H4 (cell line): ENCODE measurements at places on chromosomes 2 and 18.
A peak's percentile ranks its signal among the peaks of the same experiment; 100 is the strongest.

DNA sequence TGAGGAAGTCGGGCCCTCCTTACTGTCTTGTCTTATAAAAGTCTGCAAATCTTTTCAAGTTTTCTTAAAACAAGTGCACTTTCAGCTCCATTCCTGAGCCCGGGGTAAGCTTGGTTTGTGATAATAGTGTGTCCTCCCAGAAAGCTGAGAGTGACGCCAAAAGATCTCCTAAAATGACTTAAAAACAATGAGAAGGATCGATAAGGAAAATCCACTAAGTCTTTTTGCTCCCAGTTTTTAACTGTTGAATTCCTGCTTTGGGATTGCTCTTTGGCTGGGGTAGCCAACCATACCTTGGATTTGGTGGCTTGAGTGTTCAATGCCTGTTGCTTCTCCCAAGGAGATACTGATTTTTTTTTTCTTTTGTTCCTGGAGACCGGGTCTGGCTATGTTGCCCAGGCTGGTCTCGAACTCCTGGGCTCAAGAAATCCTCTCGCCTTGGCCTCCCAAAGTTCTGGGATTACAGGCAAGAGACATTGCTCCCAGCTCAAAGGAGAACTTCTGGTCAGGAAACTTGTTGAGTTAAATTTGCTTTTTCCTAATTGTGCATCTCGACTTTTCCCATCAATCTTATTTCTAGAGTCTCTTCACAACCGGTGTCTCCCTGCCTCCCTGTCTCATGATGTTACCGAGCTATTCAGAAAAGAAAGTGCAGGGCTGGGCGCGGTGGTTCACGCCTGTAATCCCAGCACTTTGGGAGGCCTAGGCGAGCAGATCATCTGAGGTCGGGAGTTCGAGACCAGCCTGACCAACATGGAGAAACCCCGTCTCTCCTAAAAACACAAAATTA, 3.0 kb downstream of the TGIF1 start:
- no peak for DNase-seq

GRCh38 chr2:64804651-64805050, 150.9 kb upstream of the SERTAD2 start:
- DNase-seq = peak; percentile 48

- DNase-seq = peak; percentile 90
These were observed 186.6 kb downstream of the NRP2 start for GRCh38 chr2:205868773-205869333.

- peak; percentile 83 for DNase-seq
These were observed 76.7 kb downstream of the MERTK start for GRCh38 chr2:111975053-111975552.

GRCh38 chr2:41830600-41830999, 217.2 kb upstream of the PKDCC start:
- no peak for DNase-seq

- no peak for DNase-seq
These were observed 785 bp downstream of the CLASP1 start for GRCh38 chr2:121648206-121649148.

DNA sequence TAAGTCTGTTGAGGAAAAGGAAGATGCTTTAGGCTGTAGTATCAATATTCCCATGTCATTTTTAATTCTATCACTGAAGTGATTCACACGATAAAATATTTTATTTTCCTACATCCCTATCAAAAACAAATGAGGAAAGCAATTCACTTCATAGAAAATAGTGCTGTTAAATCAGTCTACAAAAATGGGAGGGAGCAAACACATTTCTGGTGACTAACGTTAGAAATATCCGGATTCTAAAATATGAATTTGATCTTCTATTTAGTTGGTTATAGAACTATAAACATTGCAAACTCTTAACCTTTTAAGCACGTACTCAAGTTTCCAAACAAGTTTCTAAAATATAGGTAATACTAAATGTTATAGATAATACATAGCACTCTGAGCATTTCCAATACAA, 20.8 kb downstream of the ATF2 start:
- DNase-seq = no peak

DNA sequence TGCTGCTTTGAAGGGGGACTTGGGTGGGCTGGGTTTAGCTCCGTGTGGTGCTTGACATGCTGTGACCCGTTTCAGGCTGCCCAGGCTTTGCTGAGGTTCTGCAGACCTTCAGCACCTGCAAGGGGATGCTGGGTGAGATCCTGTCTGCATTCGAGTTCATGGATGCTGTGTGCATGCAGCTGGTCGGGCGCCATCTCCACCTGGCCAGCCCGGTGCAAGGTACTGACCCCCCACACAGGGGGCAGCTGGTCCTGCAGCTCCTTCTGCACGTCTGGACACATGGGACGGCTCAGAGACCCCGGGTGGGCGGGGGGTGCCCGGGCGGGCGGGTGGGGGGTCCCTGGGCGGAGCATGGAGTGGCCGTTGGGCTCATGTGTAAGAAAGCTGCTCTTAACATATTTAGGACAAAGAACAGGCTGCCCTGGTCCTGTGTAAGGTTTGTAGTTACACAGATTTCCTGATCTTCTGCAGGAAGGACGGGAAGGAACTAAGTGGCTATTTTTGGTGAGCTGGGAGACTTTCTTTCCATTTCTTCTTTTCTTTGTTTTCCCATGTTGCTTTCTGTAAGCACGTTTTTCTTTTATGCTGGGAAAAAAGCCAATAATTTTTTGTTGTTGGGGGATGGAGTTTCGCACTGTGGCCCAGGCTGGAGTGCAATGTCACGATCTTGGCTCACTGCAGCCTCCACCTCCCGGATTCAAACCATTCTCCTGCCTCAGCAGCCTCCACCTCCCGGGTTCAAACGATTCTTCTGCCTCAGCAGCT, 15.8 kb downstream of the D2HGDH start:
- DNase-seq = no peak

DNA sequence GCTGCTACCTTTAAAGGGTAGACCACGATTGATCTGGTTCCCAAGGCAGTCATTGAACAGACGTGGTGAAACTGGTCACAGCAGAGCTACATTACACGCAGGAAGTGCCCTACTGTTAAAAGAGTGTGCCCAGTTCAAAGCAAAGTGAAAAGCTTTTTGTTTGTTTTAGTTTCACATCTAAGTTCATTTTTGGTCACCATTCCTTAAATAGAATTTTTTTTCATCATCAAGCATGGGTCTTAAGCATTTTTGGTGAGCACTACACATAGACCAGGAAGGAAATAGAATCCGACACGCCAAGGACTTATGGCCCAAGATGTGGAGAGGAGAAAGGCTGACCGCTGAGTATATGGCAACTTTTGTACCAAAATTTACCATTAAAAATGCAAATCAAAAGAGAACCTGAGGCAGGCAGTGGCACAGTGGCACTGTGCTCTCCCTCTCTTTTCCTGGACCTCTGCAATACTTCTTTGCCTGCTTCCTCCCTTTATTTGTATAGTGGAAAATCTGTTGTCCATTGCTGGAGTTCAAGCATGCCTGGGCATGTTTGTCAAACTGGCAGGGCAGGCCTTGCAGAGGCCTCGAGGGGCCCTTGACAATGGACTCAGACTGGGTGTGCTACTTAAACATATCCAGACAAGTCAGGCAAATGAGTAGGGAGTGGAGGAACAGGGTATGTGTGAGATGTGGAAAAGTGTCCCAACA, 42.6 kb upstream of the HNRNPA3 start:
- DNase-seq = no peak

DNA sequence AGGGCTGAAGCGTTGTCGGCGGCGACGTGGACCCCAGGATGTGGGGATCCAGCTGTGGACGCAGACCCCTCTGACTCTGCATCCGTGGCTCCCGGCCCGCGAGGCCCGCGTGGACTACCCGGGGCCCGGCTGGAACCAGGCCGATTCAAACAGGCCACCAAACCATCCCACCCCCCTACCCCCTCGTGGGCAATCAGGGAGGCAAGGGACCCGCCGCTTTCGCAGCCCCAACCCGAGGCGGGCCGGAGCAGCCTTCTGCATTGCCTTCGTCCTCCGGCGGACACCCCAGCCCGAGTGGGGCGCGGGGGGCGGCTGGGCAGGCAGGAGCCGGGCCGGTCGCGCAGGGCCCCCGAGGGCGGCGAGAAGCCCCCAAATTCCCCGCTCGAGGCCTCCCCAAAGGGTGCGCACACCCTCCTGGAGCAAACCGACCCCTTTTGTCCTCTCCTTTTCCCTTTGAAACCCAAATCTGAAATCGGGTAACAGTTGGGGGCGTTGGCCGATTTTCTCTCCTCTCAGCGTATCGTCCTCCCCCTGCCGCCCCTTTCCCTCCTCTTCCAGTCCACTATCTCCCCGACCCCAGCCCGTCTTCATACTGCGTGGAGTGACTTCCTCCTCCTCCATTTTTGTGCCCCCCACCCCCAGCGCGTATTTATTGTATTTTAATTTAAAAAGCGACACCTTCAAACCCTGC, 7.4 kb downstream of the SP9 start:
- no peak for DNase-seq

- DNase-seq = no peak
These were observed 190.8 kb upstream of the NDUFV2 start for GRCh38 chr18:8911408-8912340.

GRCh38 chr2:219205165-219205538, 1.4 kb upstream of the ZFAND2B start:
- DNase-seq = no peak

- no peak for DNase-seq
These were observed 49.2 kb downstream of the PIKFYVE start for GRCh38 chr2:208315081-208315788.

DNA sequence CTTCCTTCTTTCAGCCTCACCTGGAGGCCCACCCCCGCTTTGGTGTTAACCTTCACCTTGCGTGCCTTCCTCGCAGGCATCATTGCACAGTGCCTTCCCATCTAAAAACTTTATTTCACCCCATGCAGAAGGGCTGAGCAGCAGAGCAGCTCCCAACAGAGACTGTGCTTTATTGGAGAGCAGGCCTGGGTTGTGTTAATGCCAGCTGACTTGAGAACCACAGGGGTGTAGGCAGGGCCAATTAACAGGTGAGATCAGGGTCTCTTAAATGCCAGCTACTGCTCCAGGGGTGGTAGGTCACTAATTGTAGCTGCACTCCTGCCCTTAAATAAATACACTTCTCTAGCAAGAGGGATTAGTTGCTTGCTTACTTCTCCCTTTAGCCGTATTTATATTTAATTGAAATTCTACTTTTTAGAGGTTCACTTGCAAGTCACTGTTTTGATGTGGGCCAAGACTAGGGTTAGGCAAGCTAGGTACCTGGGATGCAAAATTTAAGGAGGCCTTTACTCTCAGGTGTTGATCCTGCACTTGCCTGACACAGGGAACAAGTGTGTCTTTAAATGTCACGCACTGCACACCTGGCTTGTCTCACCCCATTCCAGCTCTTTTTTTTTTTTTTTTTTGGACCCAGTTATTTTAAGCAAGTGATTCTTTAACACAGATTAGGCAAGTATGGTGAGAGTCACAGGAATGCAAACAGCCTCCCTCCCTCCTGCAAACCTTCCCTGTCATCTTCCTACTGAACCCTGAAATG, 54.5 kb downstream of the LYPD1 start:
- DNase-seq = no peak

- DNase-seq = peak; percentile 76
These were observed 74.2 kb downstream of the SH3BP4 start for GRCh38 chr2:235025800-235026536.

GRCh38 chr18:7577706-7578105, 10.6 kb downstream of the PTPRM start:
- DNase-seq = no peak

GRCh38 chr2:108538000-108538625, 3.8 kb downstream of the LIMS1 start:
- DNase-seq = no peak

DNA sequence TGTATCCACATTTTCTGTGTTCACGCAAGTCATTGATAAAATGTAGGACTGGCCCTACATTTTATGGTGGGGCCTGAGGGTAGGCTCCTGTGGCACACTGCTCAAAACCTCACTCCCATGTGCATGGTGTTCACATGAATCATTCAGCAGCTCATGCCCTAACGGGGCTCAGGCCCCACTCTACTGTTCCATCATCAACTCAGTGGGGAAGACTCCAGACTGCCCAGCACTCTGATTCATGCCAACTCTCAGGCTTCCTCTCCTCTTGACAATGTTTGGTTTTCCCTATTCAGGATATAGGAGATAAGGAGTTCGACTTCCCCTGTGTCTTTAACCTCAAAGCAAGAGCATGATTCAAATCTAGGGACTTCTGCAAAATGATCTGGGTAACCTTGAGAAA, 92.0 kb upstream of the BOD1L2 start:
- no peak for DNase-seq

GRCh38 chr18:6659963-6660725, 69.4 kb upstream of the ARHGAP28 start:
- peak; percentile 9 for DNase-seq

- peak; percentile 14 for DNase-seq
These were observed 624 bp downstream of the METTL8 start for GRCh38 chr2:171432969-171433762.

- no peak for DNase-seq
These were observed 74.3 kb downstream of the GREB1L start for GRCh38 chr18:21316296-21316695.

- no peak for DNase-seq
These were observed 608.8 kb downstream of the ADCYAP1 start for GRCh38 chr18:1513519-1513918.
